ENCODE measurements at places on chromosomes 5 and 9.

GRCh38 chr9:89922099-89922498 is 317.3 kb downstream of the GADD45G start:
- no peak for DNase-seq

GRCh38 chr9:136043441-136043991 is 51.6 kb downstream of the NACC2 start:
- DNase-seq: no peak

DNA sequence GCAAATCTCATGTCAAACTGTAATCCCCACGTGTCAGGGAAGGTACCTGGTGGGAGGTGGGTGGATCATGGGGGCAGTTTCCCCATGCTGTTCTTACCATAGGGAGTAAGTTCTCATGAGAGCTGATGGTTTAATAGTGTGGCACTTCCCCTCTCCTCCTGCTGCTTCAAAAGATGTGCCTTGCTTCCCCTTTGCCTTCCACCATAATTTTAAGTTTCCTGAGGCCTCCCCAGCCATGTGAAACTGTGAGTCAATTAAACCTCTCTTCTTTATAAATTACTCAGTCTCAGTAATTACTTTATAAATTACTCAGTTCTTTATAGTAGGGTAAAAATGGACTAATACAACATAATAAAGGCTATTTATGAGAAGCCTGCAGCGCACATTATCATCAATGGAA is 7.1 kb upstream of the CNTRL start:
- no peak for DNase-seq

DNA sequence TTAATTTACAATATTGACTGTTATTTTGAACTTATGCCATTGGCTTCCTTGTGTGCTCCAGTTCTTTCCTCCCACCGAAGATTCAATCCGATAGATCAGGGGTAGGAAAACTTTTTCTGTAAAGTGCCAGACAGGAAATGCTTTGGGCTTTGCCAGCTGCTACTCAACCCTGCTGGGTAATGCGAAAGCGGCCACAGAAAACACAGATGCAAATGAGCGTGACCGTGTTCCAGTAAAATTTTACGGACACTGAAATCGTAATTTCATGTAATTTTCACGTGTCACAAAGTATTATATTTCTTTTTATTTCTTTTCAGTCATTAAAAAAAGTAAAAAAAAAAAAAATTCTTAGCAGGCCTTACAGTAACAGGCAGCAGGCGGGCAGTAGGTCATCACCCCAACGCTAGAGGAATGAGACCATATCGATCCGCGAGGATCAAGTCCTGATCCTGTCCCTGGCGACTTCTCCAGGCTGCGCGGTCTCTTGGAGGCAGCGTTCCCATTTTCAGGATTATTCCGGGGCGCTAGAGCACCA is 599 bp downstream of the NMRK1 start:
- DNase-seq: peak; percentile 49

GRCh38 chr5:59034498-59035186 is 451.8 kb downstream of the RAB3C start:
- no peak for DNase-seq

- DNase-seq: no peak
Measured at GRCh38 chr9:111843971-111844370, 49.2 kb upstream of the SHOC1 start.

DNA sequence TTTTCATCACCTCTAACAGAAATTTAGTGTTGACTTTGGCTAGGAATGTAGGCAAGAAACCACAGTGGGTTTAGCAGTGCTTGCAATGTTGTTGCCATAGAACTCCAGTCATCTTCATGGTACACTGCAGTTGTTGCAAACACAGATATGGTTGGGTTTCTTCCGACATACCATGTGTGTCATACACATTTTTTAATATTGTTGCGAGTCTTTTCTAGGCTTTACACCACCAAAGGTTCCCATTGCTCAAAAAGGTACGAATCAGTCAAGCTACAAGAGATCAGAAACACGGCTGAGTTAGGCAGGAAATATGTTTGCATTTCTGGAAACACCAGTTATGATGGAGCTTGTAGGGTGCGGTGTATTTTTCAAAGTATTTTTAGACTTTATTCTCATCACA is 172.4 kb downstream of the SYK start:
- DNase-seq: no peak

DNA sequence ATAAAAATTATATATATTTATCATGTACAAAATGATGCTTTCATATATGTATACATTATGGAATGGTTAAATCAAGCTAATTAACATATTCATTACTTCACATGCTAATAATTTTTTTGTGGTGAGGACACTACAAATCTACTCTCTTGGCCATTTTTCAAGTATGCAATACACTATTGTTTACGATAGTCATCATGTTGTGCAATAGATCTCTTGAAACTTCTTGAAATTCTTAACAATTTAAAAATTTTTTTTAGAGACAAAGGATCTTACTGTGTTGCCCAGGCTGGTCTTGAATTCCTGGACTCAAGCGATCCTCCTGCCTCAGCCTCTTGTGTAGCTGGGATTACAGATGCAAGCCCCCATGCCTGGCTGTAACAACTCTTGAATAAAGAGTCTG is 45.2 kb upstream of the SHOC1 start:
- DNase-seq: no peak

- DNase-seq: no peak
Measured at GRCh38 chr9:81578606-81579005, 110.7 kb downstream of the TLE1 start.

DNA sequence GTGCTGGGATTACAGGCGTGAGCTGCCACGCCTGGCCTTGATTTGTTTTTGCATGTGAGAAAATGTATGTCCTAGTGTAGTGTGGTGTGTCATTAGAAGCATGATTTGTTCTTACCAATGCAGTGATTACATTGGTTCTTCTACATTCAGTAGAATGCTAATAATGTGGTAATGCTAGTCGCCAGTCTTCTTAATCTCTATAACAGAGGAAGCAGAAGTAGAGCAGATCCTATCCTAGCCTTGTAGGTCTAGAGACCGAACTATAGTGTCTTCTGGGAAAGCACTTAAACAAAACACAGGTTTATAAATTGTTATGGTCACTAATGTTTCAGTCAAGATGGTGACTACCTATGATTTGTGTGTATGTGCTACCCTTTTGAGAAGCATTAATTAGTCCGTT is 197.5 kb upstream of the DMRT1 start:
- DNase-seq: no peak

- DNase-seq: no peak
Measured at GRCh38 chr9:124263213-124263612, 5.5 kb downstream of the NEK6 start.

GRCh38 chr5:180018347-180019060 is 53.1 kb downstream of the RNF130 start:
- no peak for DNase-seq

- peak; percentile 9 for DNase-seq
Measured at GRCh38 chr5:135245521-135246499, 153.2 kb downstream of the MACROH2A1 start.

- DNase-seq: no peak
Measured at GRCh38 chr9:15529566-15530324, 19.0 kb upstream of the PSIP1 start.

DNA sequence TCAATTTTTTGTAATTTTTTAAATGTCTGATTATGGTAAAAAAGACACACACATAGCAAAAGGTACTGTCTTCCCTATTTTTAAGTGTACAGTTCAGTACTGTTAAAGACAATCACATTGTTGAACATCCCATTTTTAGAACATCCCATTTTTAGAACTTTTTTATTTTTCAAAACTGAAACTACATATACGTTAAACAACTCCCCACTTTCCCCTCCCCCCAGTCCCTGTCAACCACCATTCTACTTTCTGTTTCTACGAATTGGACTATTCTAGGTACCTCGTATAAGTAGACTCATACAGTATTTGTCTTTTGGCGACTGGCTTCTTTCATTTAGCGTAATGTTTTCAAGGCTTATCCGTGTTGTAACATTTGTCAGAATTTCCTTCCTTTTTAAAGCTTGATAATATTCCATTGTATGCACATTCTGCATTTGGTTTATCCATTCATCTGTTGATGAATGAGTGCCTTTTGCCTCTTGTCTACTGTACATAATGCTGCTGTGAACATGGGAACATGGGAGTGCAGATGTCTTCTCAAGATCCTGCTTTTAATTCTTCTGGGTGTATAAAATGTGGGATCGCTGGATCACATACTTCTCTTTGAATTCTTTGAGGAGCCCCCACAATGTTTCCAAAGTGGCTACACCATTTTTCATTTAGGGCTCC is 154.0 kb downstream of the PIK3R1 start:
- no peak for DNase-seq

DNA sequence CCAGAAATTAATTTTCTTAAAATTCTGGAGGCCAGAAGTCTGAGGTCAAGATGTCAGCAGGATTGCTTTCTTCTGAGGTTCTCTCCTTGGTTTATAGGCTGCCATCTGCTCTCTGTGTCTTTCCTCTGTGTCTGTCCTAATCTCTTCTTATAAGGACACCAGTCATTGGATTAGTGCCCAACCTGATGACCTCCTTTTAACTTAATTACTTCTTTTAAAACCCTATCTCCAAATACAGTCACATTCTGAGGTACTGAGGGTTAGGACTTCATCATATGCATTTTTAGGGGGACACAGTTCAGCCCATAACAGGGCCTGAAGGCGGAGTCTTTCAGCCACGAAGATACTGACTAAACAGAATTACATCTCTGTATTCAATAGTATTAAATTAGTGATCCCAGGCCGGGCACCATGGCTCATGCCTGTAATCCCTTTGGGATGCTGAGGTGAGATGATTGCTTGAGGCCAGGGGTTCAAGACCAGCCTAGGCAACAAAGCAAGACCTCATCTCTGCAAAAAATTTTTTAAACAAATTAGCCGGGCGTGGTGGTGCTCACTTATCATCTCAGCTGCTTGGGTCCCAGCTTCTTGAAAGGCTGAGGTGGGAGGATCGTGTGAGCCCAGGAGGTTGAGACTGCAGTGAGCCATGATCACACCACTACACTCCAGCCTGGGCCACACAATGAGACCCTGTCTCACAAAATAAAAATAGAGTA is 5.9 kb upstream of the RPS6 start:
- no peak for DNase-seq

GRCh38 chr5:116415182-116415581 is 159.4 kb downstream of the SEMA6A start:
- no peak for DNase-seq

- no peak for DNase-seq
Measured at GRCh38 chr5:130237721-130238120, 333.5 kb downstream of the CHSY3 start.

DNA sequence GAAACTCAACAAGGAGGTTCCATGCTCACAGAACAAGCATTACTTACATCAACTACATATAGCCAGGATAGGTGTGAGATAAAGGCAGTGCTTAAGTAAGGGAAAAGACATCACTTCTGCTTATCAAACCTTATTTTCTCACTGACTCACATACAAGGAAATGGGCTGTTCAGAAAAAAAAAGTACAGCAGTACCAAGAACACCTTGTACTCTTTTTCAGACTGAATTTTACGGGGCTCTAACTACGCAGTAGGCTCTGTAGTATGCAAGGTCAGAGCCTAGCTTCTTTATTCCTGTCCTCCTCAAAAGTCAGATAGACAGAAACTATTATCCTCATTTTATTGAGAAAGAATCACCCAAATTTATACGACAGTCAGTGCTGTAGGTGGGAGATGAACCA is 5.8 kb downstream of the PSMB7 start:
- DNase-seq: no peak

- DNase-seq: no peak
Measured at GRCh38 chr5:142474431-142475094, 149.7 kb upstream of the SPRY4 start.

- no peak for DNase-seq
Measured at GRCh38 chr5:59845730-59846129, 47.8 kb downstream of the PDE4D start.

DNA sequence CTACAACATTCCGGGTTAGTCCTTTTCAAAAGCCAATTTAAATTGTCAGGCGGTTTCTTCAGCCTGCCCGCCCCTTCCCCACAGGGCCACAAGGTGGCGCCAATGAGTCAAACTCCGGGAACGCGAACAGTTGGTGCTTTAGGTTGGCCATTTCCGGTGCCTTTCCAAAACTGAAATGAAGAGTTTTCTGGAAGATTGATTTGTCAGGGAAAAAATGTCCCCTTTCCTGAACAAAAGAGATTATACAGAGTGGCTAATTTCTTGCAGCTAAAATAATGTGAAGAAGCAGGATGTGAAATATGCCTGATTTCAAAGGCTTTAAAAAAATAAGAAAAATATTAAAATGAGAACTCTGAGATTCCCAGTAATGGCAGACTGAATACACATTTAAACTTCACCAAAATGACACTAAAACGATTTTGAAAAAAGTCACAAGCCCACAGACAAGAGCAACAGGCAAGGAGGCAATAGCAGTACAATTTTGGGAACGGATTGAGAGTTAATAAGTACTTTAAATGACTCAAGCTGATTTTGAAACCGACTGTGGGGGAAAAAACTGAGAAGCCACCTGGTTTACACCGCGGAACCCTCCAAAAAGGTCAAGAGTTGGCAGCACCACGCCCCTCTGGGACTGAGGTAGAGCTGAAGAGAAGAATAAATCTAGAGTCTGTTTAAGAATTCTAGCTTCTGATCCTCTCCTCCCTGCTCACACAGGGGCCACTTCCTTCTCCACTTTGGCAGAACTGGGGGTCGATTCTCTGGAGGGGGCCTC is 45.7 kb downstream of the SLC46A2 start:
- peak; percentile 56 for DNase-seq

GRCh38 chr9:19085295-19085694 is 17.4 kb downstream of the HAUS6 start:
- DNase-seq: no peak

DNA sequence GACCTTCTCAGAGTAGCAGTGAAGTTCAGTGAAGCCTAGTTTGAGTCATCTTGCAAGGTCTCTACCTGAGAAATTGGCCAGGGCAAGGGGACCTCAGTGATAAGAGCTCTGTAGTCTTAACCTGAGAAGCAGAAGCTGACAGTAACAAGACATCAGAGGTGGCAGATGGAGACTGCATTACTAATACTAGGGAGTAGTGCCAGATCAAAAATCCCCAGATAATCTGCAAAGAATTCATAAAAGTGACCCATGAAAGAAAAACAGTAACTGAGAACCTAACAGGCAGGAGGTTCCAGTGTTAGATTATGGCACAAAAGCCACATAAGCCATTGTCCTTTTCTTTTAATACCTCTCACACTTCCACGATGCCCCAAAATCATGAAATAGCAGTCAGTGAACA is 175.5 kb downstream of the MUSK start:
- DNase-seq: no peak

- no peak for DNase-seq
Measured at GRCh38 chr5:173670130-173670651, 53.7 kb upstream of the BOD1 start.

GRCh38 chr5:111514087-111514486 is 1.8 kb upstream of the STARD4 start:
- DNase-seq: no peak

GRCh38 chr5:6175172-6175854 is 203.0 kb downstream of the MED10 start:
- DNase-seq: no peak

All from breast epithelium (tissue), 4 donors.